ENCODE measurements at places on chromosomes 12 and 14.
A peak's percentile ranks its signal among the peaks of the same experiment; 100 is the strongest.

- no peak for DNase-seq
Observed at GRCh38 chr12:50841716-50842531, 802 bp upstream of the TMPRSS12 start.

DNA sequence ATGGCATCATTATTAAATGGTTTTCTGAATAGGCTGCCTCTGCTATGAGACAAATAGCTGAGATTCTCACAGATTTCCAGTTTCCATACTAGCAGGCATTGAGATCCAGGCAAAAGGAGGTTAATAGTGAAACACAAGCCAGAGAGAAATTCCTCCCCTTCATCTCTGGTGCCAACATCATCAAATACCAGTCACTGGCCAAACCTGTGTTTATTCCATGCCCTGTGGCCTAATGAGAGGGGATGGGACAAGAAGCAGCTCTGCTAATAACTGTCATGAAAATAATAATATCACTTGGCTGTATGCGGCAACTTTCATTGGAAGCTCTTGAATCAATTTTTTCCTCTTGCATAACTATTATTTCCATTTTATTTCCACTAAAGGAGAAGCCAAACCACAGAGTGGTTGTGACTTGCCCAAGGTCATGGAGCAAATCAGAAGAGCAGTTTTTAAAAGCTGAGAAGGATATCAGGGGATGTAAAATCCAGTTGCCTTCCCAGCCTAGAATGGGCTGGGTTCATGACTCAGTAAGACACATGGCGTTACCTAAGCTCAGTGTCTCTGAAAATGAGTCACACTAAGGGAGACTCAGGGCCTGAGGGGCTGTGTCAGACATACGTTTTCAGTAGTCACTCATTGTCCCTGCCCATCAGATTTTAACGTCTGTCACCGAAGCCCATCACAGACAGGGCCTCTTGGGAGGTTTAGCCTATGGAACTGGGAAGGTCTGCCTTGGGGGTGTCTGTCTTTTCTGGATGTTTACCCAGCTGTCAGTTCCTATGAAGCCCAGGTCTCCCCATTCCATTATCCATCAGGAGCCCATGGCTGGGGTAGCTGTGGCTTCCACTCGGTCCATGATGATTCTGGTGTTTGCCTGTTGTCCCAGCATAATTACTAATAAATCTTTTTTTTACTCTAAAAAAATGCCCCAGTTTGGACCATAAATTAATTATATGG, 208.8 kb upstream of the EEA1 start:
- DNase-seq, result no peak

DNA sequence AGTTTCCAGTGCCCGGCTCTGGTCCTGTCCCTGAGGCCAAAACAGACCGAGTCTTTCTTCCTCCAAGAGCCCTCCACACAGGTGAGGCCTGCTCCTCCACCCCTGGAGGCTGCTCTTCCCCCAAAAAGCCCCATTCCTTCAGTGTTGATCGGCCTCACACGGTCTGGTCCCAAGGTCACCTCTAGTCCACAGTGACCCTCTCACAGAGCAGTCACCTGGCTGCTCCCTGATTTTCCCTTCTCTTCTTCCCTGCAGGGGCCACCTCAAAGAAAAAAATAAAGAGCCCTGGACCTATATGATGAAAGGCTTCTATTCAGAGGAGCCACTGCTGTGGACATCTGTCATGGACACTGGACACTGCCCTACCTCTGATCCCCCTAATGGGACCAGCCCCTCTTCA, 42.5 kb downstream of the TTC7B start:
- no peak for DNase-seq

DNA sequence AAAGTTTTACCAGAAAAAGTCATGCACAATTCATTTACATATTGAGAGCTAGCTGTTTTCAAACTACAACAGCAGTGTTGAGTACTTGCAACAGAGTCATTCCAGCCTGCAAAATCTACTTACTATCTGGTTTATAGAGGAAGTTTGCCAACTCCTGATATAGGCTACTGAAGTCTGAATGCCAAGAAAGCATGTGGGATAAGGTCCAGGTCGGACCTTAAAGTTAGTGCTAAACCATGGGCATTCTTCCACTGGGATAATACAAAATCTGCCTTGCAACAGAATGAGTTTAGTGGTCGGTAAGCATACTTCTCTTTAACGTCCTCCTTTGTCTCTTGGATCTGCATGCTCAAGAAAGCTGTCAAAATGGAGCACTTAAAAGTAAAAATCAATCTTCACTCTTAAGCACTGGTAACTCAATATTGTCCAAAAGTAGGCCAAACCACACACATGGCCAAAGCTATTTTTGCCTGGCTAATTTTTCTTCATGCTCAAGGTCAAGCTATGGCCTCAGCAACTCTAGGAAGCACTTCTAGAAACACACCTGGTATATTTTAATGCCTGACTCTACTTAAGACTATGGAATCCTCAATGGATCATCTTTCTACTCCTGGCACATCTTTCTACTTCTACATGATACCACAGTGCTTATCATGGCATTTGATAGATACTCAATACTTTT, 364.9 kb upstream of the KITLG start:
- no peak for DNase-seq

GRCh38 chr14:68384881-68385280, 408.0 kb downstream of the ZFP36L1 start:
- no peak for DNase-seq

DNA sequence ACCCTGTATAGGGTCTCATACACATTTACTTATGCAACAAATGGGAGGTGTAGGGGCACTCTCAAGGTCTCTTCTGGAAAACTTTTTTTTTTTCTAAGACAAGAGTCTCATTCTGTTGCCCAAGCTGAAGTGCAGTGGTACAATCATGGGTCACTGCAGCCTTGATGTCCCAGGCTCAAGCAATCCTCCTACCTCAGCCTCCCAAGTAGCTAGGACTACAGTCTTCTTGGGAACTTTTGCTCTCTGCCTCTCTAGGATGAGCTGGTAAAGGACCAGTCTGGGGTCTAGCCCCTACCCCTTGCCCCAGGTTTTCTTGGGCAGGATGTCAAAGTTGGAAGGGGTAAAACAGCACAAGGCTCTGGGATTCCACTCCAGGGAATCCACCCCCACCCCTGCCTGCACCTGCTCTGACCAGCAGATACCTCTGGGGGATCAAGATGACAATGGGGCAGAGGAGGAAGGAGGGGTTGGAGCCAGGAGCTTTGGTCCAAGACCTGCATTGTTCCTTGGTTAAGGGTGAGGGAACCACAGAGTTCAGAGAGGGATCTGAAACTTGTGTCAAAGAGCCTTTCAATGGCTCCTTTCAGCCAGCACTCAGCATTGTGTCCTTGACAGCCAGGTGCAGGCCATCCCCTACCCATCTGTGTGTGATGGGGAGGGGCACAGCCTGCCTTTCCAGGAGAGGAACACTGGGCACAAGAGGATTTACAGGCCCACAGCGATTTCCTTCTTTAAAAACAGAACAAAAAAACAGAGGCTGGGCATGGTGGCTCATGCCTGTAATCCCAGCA, 12.2 kb downstream of the CTDSP2 start:
- DNase-seq, result no peak

GRCh38 chr14:66944872-66945271, 244.4 kb upstream of the GARIN2 start:
- DNase-seq, result peak; percentile 9

GRCh38 chr14:33848706-33849454, 102.0 kb downstream of the EGLN3 start:
- peak; percentile 83 for DNase-seq

DNA sequence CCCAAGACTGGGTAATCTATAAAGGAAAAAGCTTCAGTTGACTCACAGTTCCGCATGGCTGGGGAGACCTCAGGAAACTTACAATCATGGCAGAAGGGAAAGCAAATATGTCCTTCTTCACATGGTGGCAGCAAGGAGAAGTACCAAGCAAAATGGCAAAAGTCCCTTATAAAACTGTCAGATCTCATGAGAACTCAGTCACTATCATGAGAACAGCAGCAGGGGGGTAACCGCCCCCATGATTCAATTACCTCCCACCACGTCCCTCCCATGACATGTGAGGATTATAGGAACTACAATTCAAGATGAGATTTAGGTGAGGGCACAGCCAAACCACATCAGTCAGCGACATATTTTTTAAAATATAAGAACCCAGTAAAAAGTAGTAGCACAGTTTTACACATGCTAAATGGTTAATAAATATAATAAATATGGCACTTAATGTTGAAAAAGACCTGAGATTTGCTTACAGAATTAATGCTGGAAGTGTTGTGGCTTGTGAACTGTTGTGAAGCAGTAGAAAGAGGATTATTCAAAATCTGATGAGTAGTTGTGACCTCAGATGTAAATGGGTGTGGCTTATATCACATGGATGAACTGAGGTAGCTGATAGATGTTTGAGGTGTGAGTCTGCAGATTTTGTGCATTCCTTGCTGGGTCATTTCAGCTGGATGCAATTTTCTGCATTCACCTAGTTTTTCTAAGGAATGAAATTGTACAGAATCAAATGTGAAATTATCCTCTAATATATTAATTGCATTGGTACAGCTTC, 46.9 kb upstream of the CHPT1 start:
- DNase-seq, result no peak

GRCh38 chr14:53735916-53736315, 220.7 kb downstream of the BMP4 start:
- DNase-seq, result no peak

DNA sequence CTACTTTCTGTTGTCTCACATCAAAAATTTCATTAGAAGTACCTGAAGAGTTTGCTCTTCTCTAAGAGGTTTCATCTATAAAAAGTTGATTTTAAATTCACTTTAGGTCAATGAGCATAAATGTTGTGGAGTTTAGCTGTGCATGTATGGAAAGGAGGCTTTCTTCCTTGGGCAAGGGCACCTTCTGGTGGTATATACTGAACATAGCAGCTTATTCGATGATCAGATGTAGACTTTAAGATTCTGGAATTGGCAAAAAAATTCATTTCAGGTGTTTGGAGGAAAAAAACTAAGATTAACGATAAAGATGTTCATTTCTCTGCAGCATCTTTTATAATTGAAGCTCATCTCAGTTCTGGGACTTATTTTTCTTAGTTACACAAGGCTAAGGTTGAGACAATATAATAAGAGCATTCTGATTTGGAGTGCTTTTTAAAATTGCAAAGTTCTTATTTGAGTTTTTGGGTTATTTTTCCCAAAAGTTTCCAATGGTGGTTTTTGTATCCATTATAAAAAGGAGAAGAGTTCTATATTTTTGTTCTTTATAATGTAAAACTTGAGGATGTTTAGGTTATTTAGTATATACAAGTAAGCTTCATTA, 46.8 kb downstream of the TMEM117 start:
- peak; percentile 64 for DNase-seq

- DNase-seq, result no peak
Observed at GRCh38 chr14:26414926-26415325, 182.9 kb downstream of the NOVA1 start.

DNA sequence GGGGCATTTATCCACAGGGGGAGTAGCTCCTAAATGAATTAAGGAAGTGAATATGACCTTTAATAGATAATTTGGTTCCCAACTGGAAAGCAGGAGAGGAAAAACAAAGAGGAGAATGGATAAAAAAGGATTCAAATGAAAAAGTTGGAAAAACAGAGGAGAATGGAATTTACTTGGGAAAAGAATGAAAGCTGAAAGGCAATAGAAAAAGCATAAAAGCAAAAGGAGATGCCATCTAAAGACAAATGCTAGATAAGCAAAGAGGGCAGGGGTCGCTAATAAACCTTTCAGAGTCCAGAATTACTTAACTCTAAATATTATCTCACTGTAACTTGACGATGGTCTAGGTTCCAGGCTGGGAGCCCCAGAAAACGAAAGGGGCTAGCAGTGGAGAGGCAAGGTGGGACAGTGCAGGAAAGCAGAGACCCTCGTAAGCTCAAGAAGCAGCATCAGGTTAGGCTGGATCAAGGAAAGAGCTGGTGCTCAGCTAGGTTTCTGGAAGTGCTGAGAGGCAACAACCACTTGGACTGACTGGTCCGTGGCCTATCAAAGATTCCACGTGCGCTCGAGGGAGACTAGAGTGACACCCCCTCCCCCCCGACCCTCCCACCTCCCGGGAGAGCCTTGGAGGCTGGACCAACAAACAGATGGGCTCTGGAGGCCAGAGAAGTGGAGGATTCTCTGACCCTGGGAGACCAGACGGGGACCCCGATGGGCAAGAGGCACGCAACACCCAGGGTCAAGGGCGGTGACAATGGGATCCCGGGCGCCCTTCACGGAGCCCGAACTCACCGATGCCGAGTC, 1.2 kb downstream of the SLC2A13 start:
- peak; percentile 27 for DNase-seq

GRCh38 chr12:104568935-104569334, 112.2 kb downstream of the CHST11 start:
- no peak for DNase-seq

- no peak for DNase-seq
Observed at GRCh38 chr12:12207746-12208145, 59.1 kb downstream of the LRP6 start.

DNA sequence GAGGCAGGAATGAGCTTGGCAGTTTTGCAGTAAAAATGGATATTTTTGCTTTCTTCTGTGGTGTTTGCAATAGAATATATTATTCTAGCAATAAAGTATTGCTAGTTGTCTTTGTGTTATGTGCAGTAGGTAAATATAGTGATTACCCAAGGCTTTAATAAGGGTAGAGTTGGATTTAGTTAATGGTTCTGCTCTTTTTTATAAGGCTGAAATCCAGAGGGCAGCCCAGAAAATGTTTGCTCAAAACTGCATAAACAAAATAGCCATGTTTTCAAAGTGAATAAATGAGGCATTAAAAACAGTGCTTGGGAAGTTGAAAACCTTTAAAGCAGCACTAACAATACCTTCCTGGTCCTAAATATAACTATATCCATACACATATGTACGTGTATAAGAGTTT, 162.4 kb downstream of the SLC5A8 start:
- no peak for DNase-seq

DNA sequence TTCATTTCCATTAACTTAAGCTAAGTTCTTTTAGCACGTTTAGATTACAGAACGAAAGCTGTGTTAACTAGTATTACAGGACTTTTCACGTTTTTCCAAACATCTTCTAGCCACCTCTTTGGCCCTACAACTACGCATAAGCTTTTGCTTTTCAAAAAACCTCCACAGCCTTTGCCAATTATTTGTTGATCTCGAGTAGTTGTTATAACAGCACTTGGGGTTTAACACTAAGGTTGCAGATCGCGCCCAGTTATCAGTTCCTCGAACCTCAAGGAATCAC, 450 bp upstream of the RBM25 start:
- DNase-seq, result no peak

DNA sequence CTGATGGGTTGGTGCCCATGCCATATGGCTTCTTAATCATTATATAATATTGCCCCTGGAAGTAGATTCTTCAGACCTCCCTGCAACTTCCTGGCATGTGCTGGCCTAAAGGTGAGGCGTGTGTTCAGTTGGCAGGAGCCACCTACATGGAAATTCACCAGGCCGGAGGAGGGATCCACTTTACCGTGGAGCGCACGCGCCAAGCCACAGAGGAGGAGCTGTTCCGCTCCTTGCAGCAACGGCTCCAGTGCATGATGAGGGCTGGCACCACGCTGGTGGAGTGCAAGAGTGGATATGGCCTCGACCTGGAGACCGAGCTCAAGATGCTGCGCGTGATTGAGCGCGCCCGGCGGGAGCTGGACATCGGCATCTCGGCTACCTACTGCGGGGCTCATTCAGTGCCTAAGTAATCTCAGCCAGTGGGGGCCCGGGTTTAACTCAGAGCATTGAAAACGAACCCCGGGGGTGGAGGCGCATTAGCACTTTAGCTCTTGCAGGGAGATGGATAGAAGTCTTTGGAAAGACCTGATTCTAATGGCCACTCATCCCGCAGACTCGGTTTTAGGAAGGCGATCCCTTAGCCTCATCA, 13.5 kb downstream of the AMDHD1 start:
- DNase-seq, result no peak

GRCh38 chr14:99654235-99654985, 9.5 kb downstream of the HHIPL1 start:
- DNase-seq, result peak; percentile 13

Measured in SK-N-DZ (cell line).